Activated naive CD8-positive, alpha-beta T cell treated with anti-CD3 and anti-CD28 coated beads, Interleukin-2, amount 10 ng/mL, durations not matched to agents 7 days and 5 days (primary cell): ENCODE measurements at places on chromosomes 2 and 18.
A peak's percentile ranks its signal among the peaks of the same experiment; 100 is the strongest.

- DNase-seq = no peak
Measured at GRCh38 chr2:109391243-109391642, 222.5 kb downstream of the SEPTIN10 start.

DNA sequence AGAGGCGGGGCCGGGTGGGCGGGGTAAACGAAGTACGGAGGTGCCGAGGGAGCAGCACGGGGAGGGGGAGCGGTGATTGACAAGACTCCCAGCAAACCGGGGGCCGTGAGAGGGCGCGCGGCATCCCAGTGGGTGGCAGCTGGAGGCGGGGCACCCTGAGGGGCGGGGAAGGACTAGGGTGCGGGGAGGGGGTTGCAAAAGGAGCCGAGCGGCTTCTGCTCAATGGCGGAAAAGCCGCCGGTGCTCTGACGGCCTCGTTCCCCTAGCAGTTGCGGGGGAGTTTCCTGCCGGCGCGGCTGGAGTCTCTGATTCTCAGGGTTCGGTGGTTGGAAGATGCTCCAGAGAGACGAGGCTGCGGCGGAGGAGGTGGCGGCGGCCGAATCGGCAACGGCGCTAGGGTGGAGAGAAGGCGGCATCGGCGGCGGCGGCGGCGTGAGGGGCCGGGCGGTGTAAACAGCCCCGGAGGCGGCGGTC, at the start of gene PPM1B:
TSS of gene PPM1B (plus strand) at position 195 of the 474 bp plus-strand sequence. CDS start 32,325 bp downstream, outside the sequence.
- DNase-seq = peak; percentile 97

GRCh38 chr18:39072970-39073369, 1507.4 kb upstream of the CELF4 start:
- DNase-seq = no peak

- DNase-seq = peak; percentile 63
Measured at GRCh38 chr2:73156539-73157124, 43.9 kb upstream of the RAB11FIP5 start.

- DNase-seq = peak; percentile 76
Measured at GRCh38 chr2:70647873-70648481, 94.4 kb upstream of the TGFA start.

DNA sequence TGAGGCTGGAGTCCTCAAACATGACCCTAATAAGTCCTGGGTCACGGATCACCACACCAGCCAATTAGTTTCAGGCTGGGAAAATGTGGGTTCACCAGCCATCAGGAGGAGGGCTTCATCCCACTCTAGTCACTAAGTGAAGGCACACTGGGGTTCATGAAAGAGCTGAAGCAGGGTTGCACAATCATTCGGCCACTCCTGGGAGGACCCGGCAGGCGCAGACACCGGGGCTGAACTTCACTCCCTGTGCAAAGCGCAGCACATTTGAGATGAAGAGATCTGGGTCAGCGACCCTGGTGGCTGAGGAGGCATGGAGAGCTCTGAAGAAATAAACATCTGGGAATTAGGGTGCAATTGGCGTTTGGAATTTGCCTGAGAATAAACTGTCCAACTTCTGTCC, 684.4 kb upstream of the SALL3 start:
- DNase-seq = no peak
